Stimulated activated CD8-positive, alpha-beta memory T cell treated with anti-CD3 and anti-CD28 coated beads, Interleukin-4, amount 100 ng/mL, for 4 hours (primary cell): ENCODE measurements at places on chromosomes 4 and X.
A peak's percentile ranks its signal among the peaks of the same experiment; 100 is the strongest.

DNA sequence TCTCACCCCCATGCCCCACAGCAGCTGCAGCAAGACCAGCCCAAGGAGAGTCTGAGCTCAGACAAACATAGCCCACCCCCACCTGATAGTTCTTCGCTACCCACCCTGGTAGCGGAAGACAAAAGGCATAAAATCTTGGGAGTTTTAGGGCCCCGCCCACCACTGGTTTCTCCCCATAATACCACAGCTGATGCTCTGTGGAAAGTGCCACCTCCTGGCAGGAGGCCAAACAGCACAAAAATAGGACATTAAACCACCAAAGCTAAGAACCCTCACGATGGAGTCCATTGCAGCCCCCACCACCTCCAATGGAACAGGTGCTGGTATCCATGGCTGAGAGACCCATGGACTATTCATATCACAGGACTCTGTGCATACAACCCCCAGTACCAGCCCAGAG lies 226.7 kb downstream of the SNCA start:
- DNase-seq, result no peak

DNA sequence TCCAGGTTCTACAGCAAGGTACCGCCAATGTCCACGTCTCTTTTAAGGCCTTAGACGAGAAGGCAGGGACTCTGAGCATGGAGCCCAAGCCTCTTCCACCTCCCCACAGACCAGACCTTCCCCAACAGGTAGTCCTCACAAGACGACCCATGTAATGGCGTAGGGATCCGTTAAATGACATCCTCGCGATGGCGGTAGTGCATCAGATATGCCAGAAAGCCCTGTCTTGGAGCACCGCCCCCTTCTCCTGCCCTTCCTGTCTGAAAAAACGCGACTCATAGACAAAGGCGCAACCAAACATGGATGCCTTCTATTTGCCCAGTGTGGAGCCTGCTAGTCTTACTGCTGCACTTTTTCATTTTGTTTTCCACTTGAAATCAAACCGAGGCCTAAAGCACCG lies 185.4 kb downstream of the OR13H1 start:
- DNase-seq, result peak; percentile 63

DNA sequence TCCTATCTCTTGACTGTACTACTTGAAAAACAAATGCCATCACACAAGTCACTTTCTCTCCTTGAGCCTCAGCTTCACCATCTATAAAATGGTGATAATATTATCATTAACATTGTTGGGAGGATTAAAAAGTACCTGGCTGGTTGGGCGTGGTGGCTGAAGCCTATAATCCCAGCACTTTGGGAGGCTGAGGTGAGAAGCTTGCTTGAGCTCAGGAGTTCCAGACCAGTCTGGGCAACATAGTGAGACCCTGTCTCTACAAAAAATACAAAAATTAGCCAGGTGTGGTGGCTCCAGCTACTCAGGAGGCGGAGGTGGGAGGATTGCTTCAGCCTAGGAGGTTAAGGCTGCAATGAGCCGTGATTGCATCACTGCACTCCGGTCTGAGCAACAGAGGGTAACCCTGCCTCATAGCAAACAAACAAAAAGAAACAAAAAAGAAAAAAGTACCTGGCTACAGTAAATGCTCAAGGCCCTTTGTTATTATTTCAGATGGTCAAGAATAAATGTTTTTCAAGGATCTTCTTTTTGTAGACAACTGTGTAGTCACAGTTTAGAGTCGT lies 120.3 kb downstream of the CHRNA9 start:
- no peak for DNase-seq

- DNase-seq, result no peak
Observed at GRCh38 chr4:181890911-181891310, 352.3 kb upstream of the TENM3 start.

DNA sequence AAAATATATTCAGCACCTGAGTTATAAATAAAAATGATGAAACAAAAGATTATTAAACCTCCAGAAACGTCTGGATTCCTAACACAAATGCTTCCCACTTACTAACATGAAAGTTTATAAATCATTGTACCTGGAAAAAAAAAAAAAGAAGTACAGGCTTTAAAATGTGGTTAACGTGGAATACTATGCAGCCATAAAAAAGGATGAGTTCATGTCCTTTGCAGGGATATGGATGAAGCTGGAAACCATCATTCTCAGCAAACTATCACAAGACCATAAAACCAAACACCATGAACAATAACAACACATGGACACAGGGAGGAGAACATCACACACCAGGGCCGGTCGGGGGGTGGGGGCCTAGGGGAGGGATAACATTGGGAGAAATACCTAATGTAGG lies 160.5 kb downstream of the ADAMTS3 start:
- no peak for DNase-seq

- peak; percentile 4 for DNase-seq
Observed at GRCh38 chr4:74671080-74671698, 123.1 kb downstream of the BTC start.

DNA sequence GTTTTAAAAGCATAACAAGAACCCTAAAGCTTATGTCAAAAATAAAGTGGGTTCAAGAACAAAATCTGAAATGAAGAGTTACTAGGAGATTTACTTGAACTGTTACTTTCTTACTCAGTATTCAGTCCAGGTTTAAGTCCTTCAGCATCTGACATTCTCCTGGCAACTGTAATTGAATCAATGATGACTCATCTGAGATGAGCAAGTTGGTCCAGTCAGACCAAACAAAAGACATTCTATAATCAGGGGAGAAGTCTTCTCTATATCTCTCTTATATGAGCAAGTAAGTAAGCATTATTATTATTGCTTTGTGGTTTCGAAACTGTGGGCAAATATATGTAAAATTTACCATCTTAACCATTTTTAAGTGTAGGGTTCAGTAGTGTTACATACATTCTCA lies 34.6 kb downstream of the MAP9 start:
- DNase-seq, result no peak

DNA sequence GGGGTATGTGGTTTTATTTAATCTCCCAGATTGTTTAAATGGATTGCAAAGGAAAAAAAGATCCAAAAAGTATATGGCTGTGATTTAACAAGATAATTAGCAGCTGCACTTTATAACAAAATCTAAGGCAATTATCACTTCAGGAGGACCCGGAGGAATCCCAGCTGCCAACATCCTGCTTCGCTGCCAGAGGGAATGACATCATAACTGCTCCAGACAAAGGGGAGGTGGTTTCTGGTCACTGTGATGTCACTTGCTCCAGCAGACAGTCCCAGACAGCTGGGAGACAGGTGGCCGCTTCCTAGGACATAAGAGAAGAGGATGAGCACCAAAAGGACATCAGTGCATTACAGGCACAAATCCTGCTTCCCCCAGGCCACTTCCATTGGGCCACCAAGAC lies 371.0 kb downstream of the BCOR start:
- no peak for DNase-seq

DNA sequence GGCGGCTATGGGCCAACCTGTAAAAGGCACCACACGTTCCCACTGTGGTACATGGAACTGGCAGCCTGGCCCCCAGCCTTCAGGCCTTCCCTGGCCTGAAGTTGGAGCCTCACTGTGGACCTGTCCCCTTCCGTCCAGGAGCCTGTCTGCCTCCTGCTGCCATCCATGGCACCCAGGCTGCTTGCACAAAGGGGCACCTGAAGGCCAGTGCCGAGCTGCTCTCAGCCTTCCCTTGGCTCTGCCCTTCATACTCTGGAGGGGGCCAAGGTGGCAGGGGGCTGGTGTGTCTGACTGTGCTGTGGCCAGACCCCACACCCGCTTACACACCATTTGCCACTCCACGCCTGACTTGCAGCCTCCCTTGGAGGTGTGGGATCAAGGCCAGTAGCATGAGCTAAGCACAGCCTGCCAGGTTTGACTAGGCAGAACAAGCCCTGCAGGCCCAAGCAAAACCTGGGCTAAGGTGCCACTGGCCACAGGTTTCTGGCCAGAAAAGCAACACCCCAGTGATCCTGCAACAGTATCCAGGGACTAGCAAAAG lies 17.3 kb upstream of the GIMD1 start:
- no peak for DNase-seq

GRCh38 chr4:137125011-137125410 lies 407.3 kb downstream of the PCDH18 start:
- no peak for DNase-seq

DNA sequence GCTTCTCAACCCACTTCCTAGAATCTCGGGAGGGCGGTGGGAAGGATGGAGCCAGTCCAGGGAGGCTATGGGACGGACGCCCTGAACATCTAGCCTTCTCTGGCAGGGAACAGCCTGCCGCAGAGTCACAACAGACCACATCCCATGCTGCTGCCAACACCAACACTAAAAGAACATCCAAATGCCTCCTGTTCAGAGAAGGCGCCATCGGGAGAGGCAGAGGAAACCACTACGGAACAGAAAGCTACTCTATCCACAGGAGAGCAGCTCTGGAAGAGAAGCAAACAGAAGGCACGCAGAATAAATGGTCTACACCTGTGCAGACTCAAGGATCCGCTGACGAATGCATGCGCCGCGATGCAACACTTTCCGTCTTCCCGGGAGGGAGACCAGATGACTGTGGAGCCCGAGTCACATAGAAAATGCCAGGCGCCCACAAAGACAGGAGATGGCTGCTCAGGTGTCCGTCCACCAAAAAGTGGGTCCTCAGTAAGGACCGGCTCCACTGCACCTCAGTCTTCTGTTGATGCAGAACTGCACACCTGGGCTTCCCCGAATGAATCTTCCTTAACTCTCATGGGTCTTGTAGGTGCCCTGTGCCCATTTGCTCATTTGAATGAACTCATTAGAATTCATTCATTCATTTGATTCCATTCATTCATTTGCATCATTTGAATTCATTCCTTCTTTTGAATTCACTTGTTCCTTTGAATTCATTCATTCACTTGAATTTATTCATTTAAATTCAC lies 217.5 kb downstream of the DHRSX start:
- DNase-seq, result no peak

GRCh38 chr4:48025005-48025404 lies 8.4 kb downstream of the NIPAL1 start:
- DNase-seq, result no peak
